Stimulated activated CD8-positive, alpha-beta memory T cell treated with anti-CD3 and anti-CD28 coated beads, Interleukin-2, amount 100 ng/mL, for 1 hour (primary cell): ENCODE measurements at places on chromosomes 3 and 15.
A peak's percentile ranks its signal among the peaks of the same experiment; 100 is the strongest.

GRCh38 chr15:90306560-90306959 is 41.1 kb downstream of the NGRN start:
- no peak for DNase-seq

DNA sequence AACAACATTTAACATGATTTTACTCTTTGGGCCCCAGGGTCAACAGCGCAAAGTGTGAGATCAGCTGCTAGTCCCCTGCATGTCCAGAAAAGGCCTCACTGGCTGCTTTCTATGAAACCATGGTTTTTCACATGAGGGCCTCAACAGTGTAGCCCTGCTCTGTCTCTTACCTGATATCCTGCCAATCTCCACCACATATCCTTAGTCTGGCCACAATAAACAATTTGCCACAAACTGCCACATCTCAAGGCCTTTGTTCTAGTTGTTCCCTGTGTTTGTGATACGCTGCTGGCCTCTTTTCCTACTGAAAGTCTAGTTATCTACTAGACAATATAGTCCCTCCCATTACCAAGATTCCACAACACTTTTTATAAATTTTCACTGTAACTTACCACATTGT is 17.7 kb downstream of the VPS39 start:
- no peak for DNase-seq

DNA sequence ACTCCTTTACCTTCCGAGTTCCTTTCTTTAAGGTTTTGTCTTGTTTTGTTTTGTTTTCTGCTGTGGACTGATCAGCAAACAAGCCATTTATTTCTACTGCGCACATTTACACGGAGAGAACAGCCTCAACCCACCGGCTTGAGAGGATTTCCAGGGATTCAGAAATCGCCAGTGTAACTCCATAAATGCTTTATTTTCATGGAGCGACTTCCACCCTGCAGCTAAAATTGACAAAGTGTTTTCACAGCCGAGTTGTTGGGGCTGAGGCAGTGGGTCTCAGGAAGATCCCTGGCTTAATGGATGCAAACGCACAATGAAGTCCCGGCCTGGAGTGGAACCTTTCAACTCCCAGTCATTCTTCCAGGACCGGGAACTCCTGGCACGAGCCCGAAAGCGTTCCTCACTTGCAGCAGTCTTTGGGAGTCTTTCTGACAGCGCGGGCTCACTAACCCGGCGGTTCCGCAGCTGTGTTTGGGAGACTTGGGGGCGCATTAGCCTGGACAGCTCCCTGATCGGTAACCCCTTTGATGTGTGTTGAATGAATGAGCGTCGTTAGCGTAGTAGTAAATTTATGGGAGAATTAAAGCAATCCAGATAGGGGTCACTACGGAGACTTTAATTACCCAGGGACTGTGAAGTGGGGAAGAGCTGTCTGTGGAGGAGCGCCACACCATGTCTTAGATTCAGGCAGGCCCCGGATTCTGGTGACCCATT is 785 bp upstream of the MYRIP start:
- DNase-seq, result no peak

DNA sequence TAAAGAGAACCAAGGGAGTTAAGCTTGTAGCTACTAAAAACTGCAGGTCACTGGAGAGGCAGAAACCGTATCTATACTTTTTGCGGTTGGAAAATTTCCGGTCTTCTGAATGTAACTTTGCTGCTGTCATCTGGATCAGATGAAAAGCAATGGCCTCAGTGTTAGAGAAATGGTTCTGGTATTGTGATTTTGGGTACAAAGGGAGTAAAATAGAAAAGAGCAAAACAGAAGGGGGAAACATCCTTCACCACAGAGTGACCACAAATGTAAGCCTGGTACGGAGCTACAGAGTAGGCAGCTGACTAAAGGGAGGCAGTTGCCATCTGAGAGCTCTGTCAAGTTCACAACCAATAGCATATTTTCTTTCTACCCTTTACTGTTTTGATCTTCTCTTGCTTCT is 5.6 kb downstream of the CD96 start:
- DNase-seq, result no peak

DNA sequence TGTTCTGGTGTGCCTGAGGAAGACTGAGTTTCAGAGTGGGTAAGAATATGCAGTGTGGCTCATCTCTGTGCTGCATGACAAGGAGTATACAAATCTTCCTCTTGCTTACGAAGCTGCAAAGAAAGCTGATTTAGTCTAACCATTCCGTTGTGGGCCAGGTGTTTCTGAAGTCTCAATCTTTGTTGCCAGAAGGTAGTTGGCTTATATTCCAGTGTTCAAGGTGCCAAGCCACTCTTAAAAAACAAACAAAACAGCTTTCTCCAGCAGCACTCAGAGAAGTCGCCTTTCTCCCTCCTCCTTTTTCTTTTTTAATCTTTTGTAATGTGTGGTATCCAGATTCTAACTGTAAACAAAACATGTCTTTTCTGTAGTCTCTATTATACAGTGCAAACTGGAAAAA is 872.4 kb downstream of the NAALADL2 start:
- DNase-seq, result no peak

DNA sequence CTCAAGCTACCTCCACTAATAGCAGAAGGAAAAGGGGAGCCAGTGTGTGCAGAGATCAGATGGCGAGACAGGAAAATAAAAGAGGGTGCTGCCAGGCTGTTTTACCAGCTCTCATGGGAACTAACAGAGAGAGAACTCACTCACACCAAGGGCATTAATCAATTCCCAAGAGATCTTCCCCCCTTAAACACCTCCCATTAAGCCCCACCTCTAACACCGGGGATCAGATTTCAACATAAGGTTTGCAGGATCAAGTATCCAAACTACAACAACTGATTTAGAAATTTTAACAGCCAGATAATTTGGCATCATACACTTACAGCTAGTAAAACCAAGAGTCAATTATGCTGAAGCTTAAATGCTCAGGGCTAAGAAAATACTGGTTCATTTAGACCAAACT is 18.9 kb downstream of the CD200 start:
- no peak for DNase-seq

DNA sequence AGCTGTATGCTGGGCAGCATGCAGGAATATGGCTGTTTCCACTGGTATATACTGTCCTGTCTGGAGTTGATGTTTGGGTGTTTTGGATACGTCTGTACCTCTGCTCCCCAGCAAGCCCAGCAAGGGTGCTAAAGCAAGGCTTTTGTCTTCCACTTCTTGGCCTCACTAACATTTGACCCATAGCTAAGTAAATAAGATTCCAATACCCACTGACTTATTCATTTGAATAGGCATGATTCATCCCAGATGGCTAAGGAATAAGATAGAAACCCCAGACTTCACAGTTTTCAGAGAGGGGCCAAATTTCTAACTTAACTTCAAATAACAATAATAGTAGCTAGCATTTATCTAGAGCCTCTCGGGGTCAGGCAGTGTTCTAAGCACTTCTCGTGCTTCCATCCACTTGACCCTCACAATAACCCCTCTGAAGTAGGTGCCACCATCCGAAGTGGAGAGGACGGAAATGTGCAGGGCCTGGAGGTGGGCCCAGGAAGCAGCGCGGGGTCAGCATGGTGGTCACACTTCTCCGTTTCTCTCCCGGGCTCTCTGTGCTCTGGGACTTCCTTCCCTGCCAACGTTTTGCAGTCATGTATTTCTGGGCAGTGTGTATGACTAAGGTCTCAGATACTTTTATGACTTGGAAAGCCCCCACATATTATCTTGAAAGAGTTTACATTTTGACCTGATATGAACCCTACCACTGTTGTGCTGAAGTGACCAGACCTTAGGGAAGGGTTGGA is 39.3 kb downstream of the LRRK1 start:
- DNase-seq, result no peak

GRCh38 chr3:78888635-78889034 is 879.2 kb downstream of the ROBO1 start:
- no peak for DNase-seq

DNA sequence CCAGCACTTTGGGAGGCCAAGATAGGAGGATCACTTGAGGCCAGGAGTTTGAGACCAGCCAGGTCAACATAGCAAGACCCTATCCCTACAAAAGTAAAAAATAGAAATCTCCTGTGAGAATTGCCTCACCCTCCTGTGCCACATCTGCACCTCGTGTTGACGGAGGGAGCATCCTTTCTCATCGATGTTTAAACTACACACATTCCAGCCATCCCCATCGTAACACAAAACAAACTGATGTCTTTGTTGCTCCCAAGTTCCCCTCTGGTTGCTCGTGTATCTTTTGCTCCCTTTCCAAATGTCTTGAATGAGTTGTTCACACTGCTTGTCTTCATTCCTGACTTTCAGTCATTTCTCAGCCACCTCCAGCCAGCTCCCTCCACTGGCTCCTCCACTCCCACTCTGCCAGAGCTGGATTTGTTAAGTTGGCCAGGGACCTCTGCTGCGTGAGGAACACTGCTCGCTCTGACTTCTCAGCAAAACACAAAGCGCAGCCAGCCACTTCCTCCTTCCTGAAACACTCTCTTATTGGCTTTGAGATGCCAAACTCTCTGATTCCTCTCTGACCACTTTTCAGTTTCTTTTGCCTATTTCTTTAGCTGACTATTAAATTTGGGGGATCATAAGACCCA is 53.6 kb upstream of the ATP13A3 start:
- no peak for DNase-seq

GRCh38 chr3:194598771-194599557 is 34.3 kb downstream of the TMEM44 start:
- no peak for DNase-seq

GRCh38 chr3:190566043-190566933 is 52.4 kb downstream of the IL1RAP start:
- no peak for DNase-seq

- DNase-seq, result no peak
Observed at GRCh38 chr3:10981961-10982360, 10.6 kb upstream of the SLC6A1 start.

DNA sequence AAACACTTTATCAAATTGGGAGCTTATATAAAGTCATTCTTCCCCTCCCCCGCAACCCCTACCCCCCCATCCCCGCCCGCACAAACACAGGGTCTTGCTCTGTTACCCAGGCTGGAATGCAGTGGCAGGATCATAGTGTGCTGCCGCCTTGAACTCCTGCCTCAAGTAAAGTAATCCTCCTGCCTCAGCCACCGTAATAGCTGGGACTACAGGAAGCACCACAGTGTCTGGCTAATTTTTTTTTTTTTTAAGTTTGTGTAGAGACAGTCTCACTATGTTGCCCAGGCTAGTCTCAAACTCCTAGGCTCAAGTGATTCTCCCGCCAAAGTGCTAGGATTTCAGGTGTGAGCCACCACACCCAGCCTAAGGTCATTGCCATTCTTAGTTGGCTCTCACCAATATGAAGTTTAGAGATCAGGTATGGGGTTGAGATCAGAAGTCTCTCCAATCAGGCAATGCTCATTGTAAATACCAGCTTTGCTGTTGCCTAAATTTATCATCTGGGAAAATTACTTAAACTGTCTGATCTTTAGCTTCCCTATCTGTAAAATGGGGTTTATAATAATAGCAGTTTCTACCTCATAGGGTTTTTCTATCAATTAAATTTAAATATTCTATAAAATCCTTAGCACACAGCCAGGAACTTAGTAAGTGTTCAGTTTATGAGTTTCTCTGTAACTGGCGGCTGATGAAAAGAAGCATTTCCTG is 60.3 kb downstream of the TGFBR2 start:
- no peak for DNase-seq

DNA sequence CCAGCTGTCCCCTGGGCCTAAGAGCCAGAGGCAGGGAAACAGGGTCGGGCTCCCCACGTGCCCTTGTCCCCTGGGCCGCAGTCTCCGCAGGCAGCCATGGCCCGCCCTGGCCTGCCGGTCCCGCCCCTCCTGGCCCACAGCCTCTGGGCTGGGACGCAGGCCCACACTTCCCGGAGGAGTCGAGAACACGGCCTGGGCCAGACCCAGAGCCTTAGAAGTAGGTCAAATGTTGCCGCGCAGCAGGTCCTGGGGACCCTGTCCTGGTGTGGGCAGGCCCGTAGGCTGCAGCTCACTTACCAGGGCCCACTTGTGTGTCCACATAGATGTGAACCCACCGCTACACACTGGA is 4.3 kb upstream of the MYL3 start:
- no peak for DNase-seq

- no peak for DNase-seq
Observed at GRCh38 chr15:60729850-60730458, 251.0 kb upstream of the ICE2 start.

GRCh38 chr3:197490098-197491058 is 65.4 kb downstream of the BDH1 start:
- no peak for DNase-seq

DNA sequence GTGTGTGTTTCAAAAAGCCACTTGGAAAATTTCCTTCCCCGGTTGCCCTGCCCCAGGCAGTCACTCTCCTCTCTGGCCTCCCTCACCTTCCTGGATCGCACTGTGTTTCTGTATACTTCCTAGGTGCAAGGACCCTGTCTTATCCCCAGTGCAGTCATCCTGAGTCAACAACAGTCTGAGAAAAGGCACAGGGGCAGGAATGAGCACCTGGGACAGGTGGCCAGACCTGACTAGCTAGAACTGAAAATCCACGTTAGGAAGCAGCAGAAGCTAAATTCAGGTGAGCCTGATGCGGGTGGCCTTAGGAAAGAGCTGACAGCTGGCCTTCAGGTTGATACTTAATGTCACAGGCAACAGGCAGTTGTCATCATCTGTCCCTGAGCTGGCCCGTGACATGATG is 62.9 kb upstream of the VGLL4 start:
- DNase-seq, result no peak

DNA sequence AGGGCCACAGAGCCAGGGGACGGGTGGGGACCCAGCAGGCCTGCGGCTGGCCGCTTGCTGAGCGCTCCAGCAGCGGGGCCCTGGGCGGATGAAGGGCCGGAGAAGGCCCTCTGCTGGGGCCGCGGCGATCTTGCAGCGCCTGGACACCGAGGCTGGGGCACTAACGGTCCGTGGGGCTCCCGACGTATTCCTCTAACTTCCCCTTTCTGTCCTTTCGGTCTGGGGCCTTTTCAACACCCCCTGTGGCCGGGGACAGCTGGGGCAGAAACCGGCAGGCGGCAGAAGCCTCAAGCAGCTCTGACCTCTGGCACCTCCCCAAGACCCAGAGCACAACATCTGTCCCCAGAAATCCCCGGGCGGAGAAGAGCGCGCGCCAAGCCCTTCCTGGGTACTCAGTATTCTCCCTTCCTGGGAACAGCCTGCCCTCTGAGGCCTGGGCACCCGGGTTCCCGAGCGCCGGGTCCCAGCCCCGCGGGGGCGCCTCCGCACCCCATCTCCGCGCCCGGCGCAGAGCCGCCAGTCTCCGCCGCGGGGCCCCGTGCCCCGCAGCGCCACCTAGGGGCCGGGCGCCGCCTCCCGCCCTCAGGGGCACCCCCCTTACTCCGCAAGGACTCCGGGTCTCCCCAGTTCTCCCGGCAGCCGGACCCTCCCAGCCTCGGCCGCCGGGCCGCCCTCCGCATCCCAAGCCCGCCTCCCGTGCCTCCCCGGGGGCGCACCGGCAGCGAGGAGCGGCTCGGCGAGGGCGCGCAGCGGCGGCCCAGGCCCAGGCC is 582 bp upstream of the SLCO3A1 start:
- peak; percentile 61 for DNase-seq

DNA sequence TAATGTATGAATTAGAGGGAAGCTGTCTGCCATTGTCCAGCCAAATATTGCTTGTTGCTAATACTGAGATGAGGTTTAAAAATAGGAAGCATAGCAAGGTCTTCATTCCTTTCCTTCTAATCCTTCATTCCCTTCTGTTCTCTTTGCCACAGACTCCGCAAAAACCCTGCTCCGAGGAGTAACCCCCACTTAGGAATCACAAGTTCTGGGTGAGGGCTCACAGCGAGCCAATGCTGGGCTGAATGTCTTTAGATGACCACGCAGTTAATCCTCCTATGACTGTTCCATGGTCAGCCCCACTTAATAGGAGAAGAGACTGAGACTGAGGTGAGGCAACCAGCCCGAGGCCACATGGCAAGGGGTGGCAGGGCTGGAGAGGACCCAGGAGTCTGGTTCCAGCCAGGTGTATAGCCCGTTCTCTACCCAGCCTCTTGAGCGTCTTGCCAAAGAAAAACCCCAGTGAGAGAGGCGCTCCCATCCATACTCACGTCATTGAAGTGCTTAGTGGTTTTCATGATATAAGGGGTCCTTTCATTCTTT is 44.9 kb upstream of the CTSH start:
- DNase-seq, result no peak
